ENCODE measurements at places on chromosomes 16 and 17.

DNA sequence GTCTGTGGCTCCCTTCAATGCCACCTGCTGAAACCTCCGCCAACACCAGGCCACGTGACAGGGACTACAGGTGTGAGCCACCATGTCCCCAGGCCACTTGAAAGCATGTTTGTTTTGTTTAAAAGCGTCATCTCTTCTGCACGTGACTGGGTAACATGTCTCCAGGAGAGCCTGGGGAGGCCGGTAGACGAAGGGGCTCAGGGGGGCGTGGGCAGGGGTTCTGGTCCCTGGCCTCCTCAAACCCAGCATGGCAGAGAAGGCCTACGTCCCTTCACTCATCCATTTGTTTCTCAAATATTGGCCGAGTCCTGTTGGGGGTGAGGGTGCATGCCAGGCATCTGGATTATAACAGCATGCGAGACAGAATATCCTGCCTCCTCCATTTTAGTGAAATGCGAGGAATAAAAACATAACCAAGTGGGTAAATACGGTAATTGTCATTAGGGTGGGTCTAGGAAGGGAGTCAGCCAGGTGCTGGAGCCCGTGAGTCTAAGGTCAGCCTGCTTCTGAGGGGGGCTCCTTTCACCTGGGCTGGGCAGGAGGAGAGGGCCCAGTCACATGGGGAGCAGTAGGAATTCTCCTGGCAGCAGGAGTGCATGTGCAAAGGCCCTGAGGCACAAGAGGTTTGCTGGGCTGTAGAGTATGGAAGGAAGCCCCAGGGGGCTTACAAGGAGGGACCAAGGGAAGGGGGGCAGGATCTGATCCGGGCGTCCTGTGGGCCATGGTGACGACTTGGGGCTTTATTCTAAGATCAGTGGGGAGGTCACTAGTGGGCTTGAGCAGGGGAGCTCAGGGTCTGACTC lies 26.8 kb upstream of the CIBAR2 start:
- no peak for DNase-seq

DNA sequence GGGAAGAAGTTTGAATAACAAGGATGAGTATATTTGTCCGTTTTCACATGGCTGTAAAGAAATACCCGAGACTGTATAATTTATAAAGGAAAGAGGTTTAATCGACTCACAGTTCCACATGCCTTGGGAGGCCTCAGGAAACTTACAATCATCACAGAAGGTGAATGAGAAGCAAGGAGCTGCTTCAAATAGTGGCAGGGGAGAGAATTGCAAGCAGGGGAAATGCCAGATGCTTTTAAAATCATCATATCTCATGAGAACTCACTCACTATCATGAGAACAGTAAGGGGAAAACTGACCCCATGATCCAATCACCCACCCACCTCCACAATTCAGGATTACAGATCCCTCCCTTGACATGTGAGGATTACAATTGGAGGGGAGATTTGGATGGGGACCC lies 212.8 kb upstream of the CDH8 start:
- no peak for DNase-seq

DNA sequence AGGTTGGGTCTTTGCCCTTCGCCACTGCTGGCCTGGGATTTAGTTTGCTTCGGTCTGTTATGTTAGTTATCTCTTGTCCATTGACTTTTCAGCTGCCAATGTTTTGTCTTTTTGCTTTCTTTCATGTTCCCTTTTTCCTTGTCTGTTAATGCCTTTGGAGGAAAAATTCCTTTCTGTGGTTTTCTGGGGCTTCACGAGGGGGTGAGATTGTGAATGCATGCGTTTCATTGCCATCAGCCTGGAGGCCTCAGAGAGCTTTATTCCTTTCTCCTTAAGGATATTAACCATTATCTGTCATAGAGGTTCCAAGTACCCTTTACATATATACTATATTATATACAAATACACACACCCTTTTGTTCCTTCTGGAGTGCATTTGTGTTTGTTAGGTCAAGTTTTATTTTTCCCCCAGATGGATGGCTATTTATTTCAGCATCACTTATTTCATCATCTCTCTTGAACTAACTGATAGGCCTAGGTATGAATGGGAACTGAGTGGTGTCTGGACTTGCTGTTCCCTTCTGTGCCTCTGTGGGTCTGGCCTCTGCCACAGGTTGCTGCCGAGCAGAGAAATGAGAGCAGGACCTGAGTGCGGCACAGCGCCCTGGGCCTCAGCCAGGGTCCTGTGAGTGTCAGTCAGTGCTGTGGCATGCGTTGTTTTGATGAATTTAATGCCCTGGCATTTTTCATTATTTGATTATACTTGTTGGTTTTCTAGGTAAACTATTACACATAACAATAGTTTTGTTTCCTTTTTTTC lies 193.4 kb downstream of the LGALS9B start:
- no peak for DNase-seq

DNA sequence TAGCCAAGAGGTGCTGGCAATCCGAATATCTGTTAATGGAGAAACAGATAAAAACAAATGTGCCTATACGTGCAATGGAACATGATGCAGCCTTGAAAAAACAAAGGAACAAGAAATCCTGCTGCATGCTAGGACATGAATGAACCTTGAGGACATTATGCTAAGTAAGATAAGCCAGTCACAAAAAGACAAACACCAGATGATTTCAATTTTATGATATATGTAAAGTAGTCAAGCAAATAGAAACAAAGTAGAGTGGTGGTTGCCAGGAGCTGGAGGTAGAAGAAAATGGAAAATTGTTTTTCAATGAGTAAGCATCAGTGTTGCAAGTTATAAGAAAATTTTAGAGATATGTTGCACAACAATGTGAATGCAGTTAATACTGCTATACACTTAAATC lies 409.7 kb upstream of the CDH8 start:
- DNase-seq: no peak

DNA sequence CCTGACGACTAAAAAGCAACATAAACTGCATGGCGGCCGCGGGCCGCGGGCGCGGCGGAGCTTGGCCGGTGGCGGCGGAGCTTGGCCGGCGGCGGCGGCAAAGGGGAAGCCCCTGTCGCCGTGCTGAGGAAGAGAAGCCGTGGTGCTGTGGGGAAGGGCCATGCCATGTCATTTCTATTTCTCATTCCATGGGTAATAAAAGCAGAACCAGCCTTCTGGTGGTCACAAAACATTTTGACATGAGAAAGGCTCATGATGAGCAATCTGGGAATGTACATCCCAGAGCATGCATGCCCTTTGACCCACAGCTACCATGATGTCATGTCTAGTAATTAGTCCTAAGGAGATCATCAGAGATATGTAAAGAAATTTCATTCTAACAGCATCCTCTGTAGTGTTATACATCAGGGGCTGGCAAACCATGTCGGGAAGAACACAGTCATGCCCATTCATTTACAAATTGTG lies 23.9 kb upstream of the HEATR6 start:
- no peak for DNase-seq

- no peak for DNase-seq
Measured at GRCh38 chr16:89600427-89600826, 13.0 kb upstream of the DPEP1 start.

- DNase-seq: peak; percentile 24
Measured at GRCh38 chr16:69482410-69482991, 58.1 kb downstream of the CYB5B start.

GRCh38 chr16:61858988-61859387 lies 177.2 kb downstream of the CDH8 start:
- DNase-seq: no peak

DNA sequence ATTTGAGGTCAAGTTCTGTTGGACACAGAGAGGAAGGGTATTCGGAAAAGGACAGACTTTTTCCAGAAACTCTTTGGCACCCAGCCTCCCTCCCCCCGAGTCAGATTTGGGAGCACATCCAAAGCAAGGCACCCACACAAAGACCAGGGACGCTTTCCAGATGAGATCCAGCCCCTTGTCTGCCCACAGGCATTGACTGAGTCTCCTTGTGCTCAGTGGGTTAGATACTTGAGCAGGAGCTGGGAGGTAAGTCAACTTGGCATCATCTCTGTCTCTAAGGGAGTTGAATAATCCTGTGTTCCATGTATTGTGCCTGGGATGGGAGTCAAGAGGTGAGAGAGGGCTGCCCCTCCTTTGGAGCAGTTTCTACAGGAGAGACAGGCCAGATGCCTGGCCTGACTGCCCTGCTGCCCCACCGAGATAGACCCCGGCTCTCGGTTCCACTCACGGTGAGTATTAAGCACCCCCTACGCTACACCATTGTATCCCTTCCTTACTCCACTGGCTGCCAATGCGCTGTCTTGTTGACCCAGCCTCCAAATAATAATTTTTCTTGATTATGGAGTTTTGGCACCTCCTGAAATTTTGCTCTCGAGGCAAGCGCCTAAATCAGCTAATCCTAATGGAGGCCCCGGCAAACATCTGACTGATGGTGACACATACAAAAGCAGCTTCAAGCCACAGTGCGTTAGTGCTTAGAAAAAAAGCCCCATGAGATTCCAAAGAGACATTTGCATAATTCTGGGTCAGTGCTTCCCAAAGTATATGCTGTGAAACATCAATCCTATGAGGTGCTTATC lies 29.6 kb upstream of the MAP3K14 start:
- no peak for DNase-seq

DNA sequence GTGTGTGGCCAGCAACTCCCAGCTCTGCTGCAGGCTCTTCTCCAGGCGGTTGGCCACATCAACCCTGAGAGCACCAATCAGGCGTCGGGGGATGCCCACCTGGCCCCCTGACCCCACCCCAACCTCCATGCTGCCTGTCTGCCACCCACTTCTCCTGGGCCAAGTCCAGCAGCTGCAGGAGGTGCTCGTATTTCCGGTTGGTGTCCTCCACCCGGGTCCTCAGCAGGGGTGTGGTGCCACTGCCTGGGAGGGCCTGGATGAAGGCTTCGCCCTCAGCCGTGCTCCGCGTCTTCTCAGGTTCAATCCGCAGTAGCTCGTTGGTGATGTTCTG lies 44.6 kb downstream of the UBN1 start:
- no peak for DNase-seq

DNA sequence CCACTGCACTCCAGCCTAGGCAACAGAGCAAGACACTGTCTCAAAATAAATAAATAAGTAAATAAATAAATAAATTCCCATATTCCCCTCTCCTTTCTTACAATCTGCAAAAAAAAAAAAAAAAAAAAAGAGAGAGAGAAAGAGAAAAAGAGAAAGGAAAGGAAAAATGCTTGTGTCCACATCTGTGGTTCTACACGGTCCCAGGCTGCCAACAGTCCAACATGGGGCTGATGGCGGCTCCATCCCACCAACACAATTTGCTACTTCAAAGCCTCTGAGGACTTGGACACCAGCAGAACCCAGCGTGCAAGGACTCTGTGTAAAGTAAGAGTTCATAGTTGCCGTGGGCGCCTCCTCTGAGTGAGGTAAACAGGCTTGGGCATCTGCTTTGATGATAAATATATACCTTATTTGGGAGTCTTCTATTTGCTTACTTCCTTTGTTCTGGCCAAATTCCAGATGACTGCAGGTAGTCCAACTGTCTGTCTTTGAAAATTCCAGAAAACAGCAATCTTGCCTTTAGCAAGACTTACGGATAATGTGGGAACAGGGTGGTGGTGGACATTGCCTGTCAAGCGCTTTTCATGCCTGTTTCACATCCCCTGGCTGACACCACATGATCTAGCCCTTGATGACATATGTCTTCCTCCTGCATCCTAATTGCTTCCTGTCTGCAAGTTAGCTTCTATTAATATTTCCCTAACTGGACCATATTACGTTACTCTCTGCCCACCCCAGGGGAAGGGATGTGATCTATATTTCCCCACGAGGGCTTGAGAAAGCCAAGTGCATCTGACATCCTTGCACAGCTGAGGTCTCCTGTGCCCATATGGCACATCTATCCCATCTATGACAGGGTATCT lies 10.1 kb downstream of the LITAF start:
- DNase-seq: no peak

GRCh38 chr17:56173958-56174835 lies 20.9 kb downstream of the ANKFN1 start:
- DNase-seq: peak; percentile 61

DNA sequence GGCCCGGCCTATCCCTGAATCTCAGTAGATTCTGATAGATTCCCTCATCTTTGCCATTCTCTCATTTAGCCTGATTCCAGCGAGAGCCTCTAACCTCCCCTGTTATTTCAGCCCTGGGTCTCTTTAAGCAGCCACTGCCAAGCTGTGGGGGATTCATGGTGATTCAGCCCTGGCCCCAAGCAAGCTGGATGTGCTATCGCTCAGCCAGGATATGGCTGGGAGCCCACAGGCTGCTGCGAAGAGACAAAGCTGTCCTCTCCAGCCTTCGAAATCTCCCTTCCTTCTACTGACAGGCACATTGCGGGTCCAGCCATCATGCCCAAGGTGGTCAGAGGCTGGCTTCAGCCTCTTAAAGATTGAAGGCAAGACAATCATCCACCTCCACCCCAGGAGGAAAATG lies 394.1 kb downstream of the SOX9 start:
- DNase-seq: no peak

- DNase-seq: no peak
Measured at GRCh38 chr17:37284191-37284590, 91.6 kb upstream of the C17orf78 start.
